ENCODE measurements at places on chromosomes 4 and X. TPM values are rescaled to one million over a fixed set of nuclear protein-coding genes. Genes with fewer than 3 reads are reported as not detected.

DNA sequence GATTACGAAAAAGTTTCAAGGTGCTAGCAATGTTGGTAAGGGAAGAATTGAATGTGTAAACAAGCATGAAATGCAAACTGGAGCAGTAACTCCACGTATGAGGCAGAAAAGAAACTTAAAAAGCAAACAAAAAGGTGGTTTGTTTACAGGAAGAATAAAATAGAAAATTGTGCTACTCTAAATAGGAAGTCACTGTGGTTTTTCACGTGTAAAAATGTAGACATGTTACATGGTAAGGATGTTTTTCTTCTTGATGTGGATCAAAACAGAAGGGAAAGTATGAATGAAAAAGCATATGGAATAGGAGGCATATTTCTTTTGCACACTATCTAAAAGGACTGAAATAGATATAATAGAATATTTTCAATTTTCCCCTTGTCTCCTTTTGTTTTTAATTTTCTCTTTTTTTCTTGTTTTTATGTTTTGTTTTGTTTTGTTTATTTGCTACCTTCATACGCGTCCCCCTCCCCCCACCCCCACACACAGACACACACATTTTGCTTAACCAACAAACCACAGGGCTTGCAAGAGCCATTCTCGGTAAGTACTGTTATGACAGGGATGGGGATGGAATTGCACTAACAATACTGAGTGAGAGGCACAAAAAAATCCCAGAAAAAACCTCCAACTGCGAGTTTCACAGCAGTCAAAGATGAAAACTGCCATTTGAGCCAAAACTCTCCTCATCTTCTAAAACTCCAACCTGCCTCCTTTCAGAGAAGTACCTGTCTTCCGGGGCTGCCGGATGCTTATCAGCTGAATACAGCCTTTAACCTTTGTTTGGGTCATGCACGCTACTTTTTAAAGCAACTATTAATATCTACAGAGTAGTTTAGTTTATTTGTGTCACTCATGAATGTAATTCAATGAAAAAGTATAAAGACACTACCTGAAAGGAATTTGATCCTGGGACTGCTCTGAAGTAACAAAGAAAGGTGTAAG lies 135.8 kb downstream of the IL15 start:
- H3K4me3 ChIP-seq = peak overlapping the region; percentile 10
- peaks cover 4% of the 10 kb centered on the region for H3K36me3 ChIP-seq
- H3K27ac ChIP-seq = no peak overlapping the region
- peaks cover 49% of the 10 kb centered on the region for H3K4me1 ChIP-seq
- H3K27me3 ChIP-seq = no peaks in the 10 kb centered on the region
- DNase-seq = no peak

DNA sequence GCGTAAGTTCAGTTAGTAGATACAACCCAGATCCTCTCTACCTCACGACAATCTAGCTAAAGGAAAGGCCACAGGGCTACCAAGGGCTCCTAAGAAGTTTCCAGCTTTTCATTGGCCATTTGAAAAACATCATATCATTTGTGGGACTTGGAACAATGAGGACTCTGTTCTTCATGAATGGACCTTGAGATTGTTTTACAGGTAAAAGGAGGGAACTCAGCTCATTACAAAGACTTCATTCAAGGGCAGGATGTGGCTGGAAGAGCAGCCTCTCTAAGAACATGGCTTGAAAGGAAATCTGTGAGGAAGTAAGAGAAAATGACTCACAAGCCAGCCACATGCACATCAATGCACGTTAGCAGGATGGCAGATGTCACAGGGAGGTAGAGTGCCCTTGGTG lies 105.9 kb upstream of the SLC7A11 start:
- H3K36me3 ChIP-seq = no peaks in the 10 kb centered on the region
- no peaks in the 10 kb centered on the region for H3K27me3 ChIP-seq
- H3K27ac ChIP-seq = no peak overlapping the region
- H3K4me3 ChIP-seq = no peak overlapping the region
- DNase-seq = no peak

Gene NRK
- total RNA-seq = not detected

- no peak overlapping the region for H3K4me3 ChIP-seq
- H3K4me1 ChIP-seq = no peaks in the 10 kb centered on the region
- no peaks in the 10 kb centered on the region for H3K36me3 ChIP-seq
- H3K27me3 ChIP-seq = no peaks in the 10 kb centered on the region
- no peak for DNase-seq
- H3K27ac ChIP-seq = no peak overlapping the region
Measured at GRCh38 chr4:53644607-53645006, 53.3 kb upstream of the LNX1 start.

DNA sequence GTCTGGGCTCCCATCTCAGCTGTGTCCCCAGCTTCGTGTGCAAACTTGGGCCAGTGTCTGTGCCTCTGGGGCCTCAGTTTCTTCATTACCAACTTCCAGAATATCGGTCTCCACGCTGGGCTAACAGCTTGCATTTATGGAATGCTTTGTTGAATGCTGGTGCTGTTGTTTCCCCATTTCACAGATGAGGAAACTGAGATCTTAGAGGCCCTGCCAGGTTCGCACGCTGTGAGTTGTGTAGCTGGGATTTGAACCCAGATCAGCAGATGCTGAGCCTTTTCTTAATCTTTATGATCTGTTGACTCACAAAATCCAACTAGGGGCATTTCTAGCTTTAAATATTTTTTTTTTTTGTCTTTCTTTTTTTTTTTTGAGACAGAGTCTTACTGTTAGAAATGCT lies 101.5 kb upstream of the STX18 start:
- H3K27ac ChIP-seq = no peak overlapping the region
- H3K27me3 ChIP-seq = no peaks in the 10 kb centered on the region
- no peak overlapping the region for H3K4me3 ChIP-seq
- peaks cover 8% of the 10 kb centered on the region for H3K4me1 ChIP-seq
- peaks cover 9% of the 10 kb centered on the region for H3K36me3 ChIP-seq

- H3K27me3 ChIP-seq = peaks cover 6% of the 10 kb centered on the region
- H3K36me3 ChIP-seq = no peaks in the 10 kb centered on the region
- DNase-seq = no peak
Measured at GRCh38 chr4:20675786-20676185, 24.5 kb upstream of the PACRGL start.

DNA sequence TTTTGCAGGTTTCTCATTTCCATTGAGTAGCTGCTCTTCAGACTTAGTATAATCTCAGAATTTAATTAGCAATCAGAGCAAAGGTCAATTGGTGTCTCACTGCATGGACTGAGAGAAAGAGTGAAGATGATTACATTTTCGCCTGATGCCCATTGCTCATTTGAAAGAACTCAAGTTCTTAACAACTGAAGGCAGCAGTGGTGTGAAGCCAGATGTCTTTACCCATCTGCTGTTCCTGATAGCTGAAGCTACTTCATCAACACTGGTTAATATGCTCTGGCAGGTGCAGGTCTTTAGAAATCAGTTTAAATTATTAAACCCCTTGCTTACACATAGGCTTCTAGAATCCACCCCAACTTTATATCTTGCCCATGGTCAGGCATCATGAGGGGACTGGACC lies 64.5 kb upstream of the FRAS1 start:
- H3K27me3 ChIP-seq = peaks cover 9% of the 10 kb centered on the region
- H3K4me1 ChIP-seq = peaks cover 6% of the 10 kb centered on the region
- H3K4me3 ChIP-seq = no peak overlapping the region
- no peak for DNase-seq
- no peak overlapping the region for H3K27ac ChIP-seq

GRCh38 chr4:37279894-37280592 lies 35.5 kb downstream of the NWD2 start:
- H3K27me3 ChIP-seq = peaks cover 1% of the 10 kb centered on the region
- H3K4me3 ChIP-seq = no peak overlapping the region
- no peaks in the 10 kb centered on the region for H3K4me1 ChIP-seq
- no peak overlapping the region for H3K27ac ChIP-seq

DNA sequence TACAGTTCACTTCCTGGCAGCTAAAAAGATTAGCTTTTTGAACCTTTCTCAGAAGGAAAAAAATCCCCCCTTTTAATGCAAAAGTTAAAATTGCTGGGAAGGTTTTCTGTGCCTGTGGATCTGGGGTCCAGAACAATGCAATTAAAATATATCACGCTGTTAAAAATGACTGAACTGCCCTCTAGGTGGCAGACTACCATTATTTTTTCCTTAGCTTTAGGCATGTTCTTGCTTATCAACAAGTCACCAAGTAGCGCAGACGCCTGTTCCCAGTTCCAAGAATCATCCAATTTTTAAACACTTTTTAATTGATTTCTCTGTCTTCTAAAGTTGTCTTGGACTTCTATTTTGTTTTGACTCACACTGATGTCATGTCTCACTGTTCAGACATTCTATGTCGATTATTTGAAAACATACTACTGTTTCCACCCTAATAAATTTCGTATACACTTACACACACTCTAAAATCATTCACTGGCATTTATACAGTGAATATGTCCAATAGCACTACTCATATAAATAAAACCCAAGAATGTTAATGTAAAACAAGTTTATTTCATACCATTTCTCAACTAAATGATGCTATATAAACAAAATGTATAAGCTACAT lies 661.6 kb downstream of the RAPGEF2 start:
- no peak overlapping the region for H3K27ac ChIP-seq
- H3K4me3 ChIP-seq = no peak overlapping the region
- no peaks in the 10 kb centered on the region for H3K36me3 ChIP-seq
- no peaks in the 10 kb centered on the region for H3K4me1 ChIP-seq
- DNase-seq = peak; percentile 11
- no peaks in the 10 kb centered on the region for H3K27me3 ChIP-seq

GRCh38 chr4:121177246-121178137 lies 13.4 kb upstream of the TNIP3 start:
- no peaks in the 10 kb centered on the region for H3K36me3 ChIP-seq
- peaks cover 4% of the 10 kb centered on the region for H3K27me3 ChIP-seq
- H3K27ac ChIP-seq = no peak overlapping the region
- H3K4me1 ChIP-seq = peaks cover 15% of the 10 kb centered on the region

- peaks cover 20% of the 10 kb centered on the region for H3K4me1 ChIP-seq
- no peak overlapping the region for H3K4me3 ChIP-seq
- no peak overlapping the region for H3K27ac ChIP-seq
- H3K27me3 ChIP-seq = peaks cover 7% of the 10 kb centered on the region
- H3K36me3 ChIP-seq = no peaks in the 10 kb centered on the region
- DNase-seq = no peak
Measured at GRCh38 chr4:173343832-173344397, 9.8 kb upstream of the HMGB2 start.

DNA sequence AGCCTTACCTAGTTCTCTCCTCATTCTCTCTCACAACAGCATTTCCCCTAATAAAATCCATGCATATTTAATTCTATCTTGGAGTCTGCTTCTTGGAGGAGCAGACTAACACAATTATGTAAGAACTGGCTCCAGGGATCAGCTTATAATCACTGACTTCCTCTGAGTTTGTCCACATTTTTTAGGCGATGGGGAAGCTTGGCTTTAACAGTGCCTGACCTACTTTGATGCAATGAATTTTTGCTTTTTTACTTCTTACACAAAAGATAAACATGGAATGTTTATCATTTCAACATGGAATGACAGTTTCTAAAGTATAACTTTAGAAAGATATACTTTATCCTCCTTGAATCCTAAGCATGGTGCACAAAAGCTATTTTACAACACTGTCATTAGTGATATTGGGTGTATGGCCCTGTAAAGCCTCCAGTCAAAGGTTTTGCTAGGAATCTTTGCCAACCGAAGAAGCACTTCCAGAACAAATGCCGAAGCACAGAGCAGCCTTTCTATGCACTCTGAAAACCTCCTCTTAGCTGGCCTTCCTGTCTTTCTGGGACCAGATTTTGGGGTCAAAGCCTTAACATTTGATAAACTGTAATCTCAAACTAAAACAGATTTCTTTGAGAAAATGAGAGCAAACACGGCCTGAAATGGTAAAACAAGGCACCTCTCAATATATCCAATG lies 736 bp downstream of the BDH2 start:
- peak overlapping the region; percentile 92 for H3K27ac ChIP-seq
- peak overlapping the region; percentile 92 for H3K4me3 ChIP-seq
- DNase-seq = no peak
- H3K27me3 ChIP-seq = no peaks in the 10 kb centered on the region
- H3K4me1 ChIP-seq = peaks cover 38% of the 10 kb centered on the region

DNA sequence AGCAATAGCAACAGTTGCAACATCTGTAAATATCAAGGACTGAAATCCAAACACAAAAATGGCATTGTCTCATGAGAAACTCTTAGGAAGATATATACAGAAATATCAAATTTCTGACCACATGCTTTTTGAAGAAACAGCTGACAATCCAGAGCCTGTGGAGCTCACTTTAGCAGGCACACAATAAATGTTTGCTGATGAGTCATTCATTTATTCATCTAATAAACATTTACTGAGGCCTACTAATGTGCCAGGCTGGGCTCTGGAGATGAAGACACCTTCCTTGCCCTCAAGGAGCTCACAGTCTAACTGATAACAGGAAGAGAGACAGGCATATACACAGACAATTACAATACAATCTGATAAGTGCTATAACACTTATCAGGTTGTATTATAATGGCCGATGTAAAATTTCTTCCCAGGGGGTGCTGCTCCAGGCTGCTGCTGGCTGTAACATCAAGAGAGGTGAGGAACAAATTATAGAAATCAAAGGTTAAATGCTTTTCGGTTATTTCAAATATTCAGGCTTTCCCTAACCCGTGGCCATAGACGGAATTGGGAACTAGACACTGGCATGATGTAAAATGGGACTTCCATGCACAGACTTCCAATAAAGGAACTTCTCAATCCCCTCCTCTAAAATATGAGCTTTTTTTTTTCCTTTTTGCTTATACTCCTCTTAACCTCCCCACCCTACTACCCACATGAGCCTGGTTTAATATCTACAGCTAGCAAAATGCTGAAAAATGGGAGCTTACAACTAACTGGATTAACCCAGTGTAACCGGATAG lies 16.8 kb upstream of the ZCCHC13 start:
- peaks cover 9% of the 10 kb centered on the region for H3K4me1 ChIP-seq
- no peak overlapping the region for H3K4me3 ChIP-seq
- no peaks in the 10 kb centered on the region for H3K27me3 ChIP-seq
- H3K36me3 ChIP-seq = peaks cover 43% of the 10 kb centered on the region
- no peak overlapping the region for H3K27ac ChIP-seq
- peak; percentile 39 for DNase-seq

DNA sequence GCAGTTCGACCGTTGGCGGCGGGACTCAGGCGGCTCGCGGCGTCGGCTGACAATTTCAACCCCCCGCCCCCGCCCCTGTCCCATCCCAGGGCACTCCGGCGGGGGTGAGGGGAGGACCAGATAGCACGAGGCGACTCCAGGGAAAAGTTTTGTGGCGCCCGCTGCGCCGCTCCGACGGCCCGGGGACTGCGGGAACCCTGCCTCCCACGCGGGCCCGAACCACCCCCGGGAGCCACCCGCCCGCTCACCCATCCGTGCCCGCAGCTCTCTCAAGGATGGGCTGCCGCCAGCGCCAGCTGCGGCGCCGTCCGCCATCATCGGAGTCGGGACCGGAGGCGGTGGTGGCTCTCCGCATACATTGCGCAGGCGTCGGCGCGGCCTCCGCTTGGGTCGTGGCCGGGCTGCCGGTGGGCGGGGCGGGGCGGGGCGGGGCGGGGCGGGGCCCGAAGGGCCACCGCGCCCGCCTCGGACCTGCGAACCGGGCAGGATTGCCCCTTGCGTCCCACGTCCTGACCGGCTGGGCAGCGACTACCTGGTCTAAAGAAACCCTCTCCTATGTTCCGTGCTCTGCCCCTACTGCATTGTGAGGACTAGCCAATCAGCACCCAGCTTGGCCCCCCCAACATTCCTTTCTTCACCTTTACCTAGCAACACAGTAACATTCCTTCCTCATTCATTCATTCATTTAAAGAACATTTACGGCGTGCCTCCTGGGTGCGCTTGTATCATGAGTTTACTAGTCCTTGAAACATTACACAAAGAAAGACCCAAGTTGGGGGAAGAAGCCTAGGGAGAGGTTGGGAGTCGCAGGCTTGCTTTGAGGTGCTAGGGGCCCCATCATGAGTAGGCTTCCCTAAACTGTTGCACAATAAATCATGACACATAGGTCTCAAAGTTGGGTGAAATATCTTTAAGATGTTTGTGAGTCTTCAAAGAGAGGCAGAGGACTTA lies at the start of gene MAP7D3:
Gene MAP7D3 (minus strand): TSS at position 360 of the 951 bp plus-strand sequence. CDS start 42 bp downstream, at position 318.
- H3K36me3 ChIP-seq = no peaks in the 10 kb centered on the region
- H3K4me3 ChIP-seq = peak within 1 kb of the TSS; percentile 91
- H3K4me1 ChIP-seq = peaks cover 41% of the 10 kb centered on the region
- DNase-seq = peak; percentile 18
- H3K27me3 ChIP-seq = peaks cover 1% of the 10 kb centered on the region

Gene ASB11
- total RNA-seq = not detected

Data from HFFc6 (cell line).